ENCODE measurements at places on chromosomes 13 and 19.

DNA sequence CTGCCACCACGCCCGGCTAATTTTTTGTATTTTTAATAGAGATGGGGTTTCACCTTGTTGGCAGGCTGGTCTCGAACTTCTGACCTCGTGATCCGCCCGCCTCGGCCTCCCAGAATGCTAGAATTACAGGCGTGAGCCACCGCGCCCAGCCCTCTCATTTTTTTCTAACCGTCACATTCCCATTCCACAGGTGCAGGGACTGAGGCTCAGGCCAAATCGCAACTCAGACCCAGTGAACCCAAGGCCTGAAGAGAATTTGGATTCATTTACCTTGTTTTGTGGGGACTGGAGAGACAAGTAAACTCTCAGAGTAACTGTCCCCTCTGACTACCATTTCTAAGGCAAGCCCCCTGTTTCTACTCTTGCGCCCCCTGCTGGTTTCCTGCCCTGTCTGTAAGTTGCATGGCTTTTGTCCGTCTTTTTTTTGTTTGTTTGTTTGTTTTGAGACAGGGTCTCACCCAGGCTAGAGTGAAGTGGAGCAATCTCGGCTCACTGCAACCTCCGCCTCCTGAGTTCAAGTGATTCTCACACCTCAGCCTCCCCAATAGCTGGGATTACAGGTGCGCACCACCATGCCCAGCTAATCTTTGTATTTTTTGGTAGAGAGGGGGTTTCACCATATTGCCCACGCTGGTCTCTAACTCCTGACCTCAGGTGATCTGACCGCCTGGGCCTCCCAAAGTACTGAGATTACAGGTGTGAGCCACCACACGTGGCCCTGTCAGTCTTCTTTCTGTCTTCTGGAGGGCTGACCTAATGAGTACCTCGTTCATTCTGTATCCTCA lies 2.3 kb upstream of the STRN4 start:
- peak; percentile 64 for DNase-seq

- DNase-seq, result peak; percentile 44
These were observed 70.5 kb downstream of the GADD45B start for GRCh38 chr19:2546128-2547032.

GRCh38 chr19:28889941-28890670 lies 322.8 kb downstream of the UQCRFS1 start:
- DNase-seq, result no peak

DNA sequence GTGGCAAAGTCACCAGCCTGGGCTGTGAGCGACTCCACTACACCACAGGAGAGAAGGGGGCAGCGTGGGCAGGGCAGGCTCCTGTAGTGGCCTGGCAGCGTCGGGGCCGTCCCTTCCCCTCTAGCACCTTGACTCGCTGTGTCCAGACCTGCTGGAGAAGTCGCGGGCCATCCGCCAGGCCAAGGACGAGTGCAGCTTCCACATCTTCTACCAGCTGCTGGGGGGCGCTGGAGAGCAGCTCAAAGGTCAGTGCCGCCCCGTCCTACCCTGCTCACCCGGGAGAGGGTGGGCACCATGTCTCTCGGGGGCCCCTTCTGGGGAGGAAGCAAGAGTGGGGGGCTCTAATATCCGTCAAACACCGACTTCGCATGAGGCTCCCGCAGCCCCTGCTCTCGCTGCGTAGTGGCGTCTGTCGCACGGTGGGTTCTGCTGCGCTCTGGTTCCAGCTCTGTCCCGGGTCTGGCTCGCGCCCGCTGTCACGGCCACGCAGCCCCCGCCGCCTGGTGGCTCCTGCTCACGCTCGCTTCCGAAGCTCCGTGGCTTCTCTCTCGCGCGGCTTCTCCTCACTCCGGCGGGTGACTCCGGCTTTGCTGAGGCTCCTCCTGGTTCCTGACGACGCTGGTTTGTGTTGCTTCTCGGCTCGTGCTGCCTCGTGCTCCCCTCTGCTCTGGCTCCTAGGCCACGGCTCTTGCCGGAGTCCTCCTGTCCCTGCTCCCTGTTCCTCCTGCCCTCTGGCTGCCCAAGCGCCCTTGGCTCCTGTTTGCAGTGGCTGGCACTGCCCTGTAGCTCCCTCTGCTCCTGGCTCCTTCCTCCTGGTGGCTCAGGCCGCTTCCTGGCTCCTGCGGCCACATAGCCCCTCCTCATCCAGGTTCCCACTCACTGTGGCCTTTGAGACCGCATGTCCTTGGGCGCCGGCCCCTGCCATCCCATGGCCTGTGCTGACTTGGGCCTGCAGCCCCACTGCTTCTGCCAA lies 27.2 kb downstream of the MYH14 start:
- no peak for DNase-seq

DNA sequence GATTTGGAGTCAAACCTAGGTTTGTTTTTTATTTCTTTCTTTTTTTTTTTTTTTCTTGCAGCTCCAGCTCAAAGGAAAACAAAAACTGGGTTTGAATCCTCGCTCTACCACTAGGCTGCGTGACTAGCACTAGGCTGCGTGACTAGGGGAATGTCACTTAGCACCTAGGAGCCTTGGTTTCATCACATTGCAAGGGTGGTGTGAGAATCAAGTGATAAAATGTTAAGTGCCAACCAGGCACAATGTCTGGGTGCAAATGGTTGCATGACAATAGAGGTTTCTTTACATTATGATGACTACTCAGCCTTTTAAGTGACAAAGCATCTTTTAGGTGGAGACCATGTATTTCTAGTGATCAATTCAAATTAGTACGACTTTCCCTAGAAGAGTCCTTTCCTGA lies 27.9 kb downstream of the RCBTB2 start:
- DNase-seq, result no peak

- DNase-seq, result no peak
These were observed 523.7 kb upstream of the HTR2A start for GRCh38 chr13:47420568-47420967.

- DNase-seq, result no peak
These were observed 73.6 kb downstream of the SIPA1L3 start for GRCh38 chr19:37980419-37981170.

DNA sequence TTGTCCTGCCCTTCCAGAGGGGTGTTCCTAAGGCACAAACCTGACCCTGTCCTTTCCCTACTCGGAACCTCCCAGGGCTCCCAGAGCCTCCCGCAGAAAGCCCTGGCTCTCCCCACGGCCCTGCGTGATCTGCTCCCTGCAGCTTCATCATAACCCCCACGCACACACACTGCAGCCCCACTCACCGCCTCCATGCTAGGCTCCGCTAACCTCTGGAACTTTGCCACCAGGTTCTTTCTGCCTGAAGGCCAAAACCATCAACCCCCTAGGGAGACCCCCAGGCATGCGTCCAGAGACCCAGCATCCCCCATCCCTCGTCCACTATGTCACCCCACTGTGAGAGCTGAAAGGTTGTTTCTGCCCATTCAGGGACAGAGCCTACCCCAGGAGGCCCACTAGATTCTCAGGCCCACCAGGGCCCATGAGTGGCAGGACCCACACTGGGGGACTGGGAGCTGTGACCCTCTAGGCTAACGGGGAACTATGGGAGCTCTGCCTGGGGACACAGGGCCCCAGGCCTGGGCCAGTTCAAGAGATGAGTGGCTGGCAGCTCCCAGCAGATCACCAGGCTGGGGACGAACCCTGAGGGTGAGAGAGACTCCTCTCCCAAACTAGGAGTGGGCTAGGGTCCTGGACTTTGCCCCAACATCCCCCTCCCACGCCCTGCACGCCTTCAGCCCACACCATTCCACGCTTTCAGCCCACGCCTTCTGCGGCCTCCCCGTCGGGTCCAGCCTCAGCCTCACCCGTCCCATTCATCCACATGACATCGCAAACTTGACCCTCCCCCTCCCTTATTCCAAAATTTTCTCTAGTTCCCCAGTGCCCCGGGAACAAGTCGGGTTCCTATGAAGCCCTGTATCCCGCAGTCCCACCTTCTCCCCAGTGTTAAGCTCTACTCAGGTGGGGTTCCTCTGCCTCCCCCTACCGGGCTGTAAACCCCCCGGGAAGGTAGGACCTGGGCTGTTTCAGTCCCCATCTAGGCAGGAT lies 33.2 kb upstream of the PNMA8B start:
- no peak for DNase-seq

DNA sequence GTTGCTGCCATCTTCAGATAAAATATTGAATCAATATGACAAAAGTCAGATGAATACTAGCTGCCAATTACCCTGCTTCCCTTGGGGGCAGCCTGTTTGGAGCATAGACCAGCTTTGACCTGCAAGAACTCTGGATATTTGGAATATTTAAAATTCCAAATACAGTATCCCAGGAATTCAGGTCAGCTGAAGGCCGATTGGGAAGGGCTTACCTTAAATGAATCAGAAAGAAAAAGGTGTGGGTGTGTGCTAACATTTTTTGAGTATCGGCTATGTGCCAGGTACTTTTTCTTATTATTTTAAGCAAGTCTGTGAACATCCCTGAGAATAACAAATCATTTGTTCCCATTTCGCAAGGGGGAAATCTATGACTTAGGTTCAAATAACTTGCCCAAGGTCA lies 1.8 kb upstream of the RUBCNL start:
- DNase-seq, result no peak

GRCh38 chr13:97423300-97424045 lies 10.5 kb upstream of the RAP2A start:
- DNase-seq, result no peak

DNA sequence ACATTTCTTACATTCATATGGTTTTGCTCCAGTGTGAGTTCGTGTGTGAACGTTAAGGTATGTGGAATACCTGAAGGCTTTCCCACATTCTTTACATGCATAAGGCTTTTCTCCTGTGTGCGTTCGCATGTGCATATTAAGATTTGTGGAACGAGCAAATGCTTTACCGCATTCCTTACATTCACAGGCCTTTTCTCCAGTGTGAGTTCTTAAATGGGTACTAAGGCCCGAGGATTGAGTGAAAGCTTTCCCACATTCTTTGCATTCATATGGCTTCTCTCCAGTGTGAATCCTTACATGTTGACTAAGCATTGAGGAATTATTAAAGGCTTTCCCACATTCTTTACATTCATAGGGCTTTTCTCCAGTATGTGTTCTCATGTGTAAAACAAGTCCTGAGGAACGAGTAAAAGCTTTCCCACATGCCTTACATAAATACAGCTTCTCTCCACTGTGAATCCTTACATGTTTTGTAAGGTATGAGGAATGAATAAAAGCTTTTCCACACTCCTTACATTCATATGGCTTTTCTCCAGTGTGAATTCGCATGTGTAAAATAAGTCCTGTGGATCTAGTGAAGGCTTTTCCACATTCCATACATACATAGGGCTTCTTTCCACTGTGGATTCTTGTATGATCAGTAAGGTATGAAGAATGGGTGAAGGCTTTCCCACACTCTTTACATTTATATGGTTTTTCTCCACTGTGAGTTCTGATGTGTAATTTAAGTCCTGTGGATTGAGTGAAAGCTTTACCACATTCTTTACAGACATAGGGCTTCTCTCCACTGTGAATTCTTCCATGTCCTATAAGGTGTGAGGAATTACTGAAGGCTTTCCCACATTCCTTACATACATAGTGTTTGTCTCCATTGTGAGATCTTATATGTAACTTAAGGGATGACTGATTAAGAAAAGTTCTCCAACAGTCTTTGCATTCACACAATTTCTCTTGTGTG lies 10.7 kb downstream of the ZNF846 start:
- DNase-seq, result no peak

DNA sequence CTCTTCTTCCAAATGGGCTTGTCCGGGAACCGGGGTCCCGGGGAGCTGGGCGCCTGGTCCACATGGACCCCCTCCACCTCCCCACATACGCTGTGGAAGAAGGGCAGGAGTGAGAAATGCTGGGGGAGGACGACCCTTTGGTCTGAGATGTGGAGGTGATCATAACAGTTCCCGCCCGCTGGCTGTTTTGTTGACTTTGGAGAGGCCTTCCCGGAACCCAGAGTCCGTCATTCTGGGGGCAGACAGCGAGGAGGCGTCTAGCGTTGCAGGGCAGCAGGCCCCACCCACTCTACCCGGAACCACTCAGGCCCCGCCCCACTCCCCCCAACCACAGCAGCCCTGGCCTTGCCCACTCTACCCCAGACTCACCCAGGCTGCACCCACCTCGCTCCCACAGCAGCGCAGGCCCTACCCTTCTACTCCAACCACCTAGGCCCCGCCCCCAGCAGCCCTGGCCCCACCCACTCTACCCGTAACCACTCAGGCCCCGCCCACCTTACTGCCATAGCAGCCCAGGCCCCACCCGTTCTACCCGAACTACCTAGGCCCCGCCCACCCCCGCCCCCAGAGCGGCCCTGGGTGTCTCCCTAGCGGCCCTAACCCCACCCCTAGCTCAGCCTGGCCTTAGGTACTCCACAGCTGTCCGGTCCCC lies 7.1 kb downstream of the GPR108 start:
- peak; percentile 45 for DNase-seq

DNA sequence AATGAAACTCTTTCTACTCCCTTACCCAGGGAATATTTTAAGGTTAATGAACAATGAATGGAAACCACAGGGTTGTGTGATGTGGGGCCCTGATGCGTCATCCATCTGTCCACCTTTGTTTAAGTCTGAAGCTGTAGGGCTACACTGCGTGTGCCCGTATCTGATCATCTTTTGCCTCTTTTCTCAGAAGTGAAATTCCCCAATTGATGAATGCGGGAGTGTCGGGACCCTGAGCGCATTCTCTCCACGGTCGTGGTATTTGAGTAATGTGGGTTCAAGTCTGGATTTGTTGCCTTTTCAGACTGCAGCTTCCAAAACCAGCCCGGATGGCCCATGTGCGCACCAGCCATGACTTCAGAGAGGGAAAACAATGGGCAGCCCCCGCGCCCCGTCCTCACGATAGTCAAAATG lies 112.3 kb downstream of the COL4A2 start:
- no peak for DNase-seq

GRCh38 chr13:70816853-70817252 lies 708.6 kb upstream of the KLHL1 start:
- no peak for DNase-seq

GRCh38 chr13:49428041-49428763 lies 15.7 kb downstream of the CAB39L start:
- DNase-seq, result no peak

DNA sequence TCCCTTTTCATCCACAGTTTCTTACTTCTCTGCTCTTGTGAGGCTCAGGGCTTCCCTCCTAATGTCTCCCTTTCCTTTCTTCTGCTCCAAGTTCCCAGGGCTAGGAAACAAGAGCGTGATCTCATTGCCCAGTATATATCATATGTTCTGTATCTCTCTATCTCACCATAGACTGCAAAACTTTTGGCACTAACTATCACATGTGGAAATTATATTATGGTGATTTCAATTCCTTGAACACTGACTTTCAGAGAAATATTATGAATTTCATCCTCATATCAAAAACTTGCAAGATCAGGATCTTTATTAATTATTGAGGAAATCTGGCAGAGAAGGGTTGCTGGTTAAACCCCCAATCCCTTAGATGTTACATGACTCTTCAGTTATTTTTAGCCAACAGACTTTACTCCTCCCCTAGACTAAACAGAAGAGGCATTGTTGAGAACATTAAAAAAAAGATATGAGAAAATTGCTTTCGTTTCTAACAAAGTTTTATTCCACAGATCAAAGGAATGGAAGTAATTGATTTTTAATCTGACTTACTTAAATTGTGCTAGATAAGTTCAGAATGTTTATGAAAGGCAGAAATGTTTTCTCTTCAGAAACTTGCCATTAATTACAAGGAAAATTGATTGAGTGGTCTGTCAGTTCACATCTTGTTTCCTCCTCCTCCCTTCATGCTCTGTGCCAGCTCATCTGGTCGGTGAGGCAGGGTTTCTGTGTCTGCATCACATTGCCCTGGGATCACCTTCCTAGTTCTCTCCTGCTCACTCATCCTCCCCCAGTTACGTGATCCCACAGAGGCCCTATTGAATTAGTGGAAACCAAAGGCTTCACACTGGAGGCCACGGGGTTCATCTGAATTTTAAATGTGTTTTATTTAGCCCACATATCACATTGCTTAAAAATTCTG lies 378.5 kb downstream of the LMO7 start:
- no peak for DNase-seq

All from CD4-positive, alpha-beta T cell treated with Interleukin-15 for 1 hour (primary cell).